Tibial artery (tissue), 4 donors: ENCODE measurements at places on chromosomes 1 and 21.

DNA sequence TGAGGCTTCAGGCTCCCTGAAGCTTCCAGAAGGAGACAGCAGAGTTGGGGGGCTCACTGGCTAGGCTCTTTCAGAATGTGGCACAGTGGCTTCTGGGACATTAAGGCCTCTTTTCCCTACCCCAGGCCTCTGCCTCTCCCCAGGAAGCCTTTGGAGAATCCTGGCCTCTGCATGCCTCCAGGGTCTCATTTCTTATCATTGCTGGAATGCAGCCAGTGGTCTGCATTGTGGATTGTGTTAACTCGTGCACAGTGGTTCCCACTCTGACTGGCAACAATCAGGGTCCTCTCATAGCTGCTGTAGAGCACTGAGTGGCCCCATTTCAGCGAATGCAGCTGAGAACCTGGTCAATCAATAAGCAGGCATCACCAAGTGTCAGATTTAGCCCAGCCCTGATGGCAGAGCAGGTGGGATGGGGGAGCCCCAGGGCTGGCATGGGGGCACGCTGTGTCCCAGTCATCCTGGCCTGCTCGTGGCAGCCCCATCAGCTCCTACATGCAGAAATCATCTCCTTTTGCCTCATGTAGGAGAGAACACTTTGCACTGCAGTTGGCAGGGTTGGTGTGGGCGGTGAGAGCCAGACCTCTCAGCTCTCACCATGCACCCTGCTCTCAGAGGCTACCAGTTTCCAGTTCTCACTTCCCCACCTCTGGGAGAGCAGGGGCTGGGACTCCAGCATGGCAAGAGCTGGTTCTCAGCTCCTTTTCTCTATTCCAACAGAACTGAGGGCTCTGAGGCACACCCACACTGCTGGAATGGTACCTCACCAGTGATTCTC is 13.4 kb downstream of the ADORA1 start:
- DNase-seq = no peak

- DNase-seq = no peak
These were observed 12.3 kb downstream of the RORC start for GRCh38 chr1:151819227-151819835.

DNA sequence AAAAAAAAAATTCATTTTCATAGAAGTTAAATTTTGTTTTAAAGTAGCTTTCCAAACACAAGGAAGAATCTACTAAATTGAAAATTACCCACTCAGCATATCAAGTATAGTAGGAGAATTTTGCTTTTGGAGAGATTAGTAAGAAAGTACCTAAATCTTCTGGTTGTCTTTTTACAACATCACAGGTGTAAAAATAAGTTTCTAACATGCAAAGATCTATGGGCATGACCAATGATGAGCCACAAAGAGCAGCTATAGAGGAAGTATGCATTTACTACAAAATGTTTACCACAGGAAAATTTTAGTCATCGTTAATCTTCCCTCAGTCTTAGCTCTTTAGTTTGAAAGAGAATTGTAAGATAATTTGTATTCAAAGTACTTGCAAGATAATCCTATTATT is 28.1 kb downstream of the ANGPTL3 start:
- no peak for DNase-seq

DNA sequence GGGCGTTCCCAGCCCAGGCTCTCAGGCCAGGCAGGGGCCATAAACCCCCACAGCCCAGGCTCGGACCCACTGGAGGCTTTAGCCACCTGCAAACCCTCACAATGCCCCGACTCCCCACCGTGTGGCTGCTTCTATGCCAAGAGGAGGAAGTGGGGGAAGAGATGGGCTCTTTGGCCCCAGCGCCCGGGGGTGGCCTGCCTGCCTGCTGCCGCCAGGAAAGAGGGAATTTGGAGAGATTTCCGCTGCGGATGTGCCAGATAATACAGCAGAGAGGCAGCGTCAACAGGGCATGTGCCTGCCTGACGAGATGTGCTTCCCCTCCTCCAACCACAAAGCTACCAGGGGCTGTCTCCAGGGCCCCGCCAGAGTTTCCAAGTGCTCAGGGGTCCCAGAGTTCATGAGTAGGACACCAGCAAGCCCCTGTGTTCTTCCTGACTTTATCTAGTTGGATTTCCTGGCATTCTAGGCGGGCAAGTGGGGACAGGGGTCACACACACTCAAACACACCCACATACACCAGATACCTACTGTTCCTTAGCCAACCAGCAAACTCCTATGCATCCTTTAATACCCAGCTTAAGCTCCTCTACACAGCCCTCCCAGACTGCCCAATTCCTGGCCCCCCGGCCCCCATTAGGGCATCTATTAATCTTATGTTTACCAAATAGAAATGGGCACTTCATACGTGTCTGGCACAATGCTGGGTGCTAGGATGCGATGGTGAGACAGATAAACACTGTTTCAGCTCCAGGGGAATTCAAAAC is 14.1 kb downstream of the EPHA2 start:
- peak; percentile 49 for DNase-seq

DNA sequence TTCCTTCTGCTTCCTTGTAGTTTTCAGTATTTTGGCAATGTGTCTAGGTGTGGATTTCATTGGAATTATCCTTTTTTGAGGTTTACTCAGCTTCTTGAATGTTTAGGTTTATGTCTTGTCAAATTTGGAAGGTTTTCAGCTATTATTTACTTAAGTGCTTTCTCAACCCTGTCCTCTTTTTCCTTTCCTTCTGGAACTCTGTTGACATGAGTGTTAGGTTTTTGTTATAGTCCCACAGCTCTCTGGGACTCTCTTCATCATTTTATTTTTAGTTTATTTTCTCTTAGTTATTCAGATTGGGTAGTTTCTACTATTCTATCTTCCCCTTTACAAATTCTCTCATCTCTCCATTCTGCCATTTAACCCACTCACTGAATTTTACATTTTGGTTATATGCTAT is 63.1 kb upstream of the GPR88 start:
- DNase-seq = no peak

DNA sequence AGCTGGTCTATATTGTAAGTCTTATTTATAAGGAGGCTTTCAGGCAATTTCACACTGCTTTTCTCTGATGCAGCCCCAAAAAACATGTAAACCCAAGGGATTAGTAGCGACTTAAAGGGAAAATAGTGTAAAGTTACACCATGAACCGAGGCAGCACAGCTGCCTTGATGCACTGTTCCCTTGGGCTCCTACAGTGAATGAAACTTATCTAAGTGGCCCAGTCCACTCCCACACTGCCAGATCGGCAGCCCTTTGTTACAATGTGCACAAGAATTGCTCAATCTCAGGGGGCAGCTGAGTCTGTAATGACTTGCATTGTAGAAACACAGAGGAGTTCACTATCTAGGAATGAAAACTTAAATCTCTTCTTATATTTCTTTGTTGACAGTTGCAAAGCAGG is 120.8 kb upstream of the ADGRL2 start:
- DNase-seq = no peak

GRCh38 chr21:33047231-33047630 is 21.5 kb downstream of the OLIG2 start:
- DNase-seq = no peak

DNA sequence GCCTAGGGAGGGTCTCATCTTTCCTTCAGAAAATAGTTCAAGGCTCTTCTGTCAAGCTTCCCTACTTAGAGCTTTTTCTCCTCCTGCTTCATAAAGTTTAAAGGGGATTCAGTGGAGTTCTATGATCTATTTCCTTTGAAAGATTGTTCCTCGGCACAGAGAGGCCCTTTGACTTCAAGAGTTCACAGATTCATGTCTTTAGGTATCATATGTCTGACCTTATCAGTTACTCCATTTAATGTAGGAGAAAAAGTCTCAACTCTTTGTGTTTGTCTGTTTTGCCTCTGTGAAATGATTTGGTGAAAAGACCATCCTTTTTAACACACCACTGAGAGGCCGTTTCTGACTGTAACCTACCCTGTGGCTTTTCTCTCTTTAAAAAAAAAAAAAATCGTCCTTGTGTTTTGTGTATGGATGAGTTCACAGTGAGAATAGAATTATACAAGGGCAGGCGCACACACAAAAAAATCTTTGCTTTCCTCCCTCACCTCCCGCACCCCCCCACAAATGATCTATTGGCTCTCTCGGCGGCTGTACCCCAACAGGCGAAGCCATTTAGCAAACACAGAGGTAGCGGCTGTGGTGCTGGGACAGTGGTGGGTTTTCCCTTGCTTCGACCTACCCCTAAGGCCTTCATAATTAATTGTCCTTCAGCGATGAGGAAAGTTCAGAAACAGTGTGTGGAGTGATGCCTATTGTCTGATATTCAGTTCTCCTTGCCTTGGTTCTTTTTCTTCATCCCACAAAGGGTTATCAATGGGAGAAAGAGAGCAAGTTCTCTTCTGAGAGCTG is 29.6 kb downstream of the PROX1 start:
- no peak for DNase-seq

DNA sequence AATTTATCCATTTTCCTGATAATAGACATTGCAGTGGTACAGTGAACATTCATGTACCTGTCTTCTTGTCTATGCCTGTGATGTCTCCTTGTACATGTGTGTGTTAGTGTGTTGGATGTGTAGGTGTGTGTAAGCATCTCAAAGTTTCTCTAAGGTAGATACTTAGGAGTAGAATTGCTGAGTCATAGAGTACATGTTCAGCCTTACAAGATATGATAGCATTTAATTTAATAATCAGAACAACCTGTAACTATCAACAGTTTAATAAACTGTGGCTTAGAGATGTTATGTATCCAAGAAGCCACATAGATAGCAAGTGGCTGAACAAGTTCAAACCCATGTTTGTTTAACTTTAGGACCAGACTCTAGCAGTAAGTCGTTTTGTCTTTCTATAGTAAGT is 35.6 kb downstream of the EPB41 start:
- DNase-seq = no peak
